ENCODE measurements at places on chromosomes 7 and 10.

- DNase-seq: no peak
Measured at GRCh38 chr7:24611130-24611529, 37.9 kb downstream of the PALS2 start.

DNA sequence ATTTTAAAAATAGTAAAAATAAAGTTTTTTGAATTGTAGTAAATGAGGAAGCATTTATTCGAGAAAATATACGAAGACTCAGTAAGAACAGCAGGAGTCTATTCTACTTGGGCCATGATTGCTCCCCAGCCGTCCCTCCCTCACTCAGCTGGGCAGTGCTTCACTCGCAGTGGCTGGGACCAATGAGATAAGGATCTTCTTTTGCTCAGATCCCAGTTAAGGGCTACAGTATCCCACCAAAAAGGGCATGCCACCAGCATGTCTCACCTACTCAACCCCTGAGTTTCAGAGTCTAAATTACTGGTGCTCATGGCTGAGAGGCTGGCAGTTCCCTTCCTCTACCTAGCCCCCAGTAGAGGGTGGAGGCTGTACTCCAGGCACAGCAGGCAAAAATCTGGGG is 455.7 kb upstream of the PFKP start:
- DNase-seq: no peak

GRCh38 chr7:713488-714230 is 12.8 kb upstream of the DNAAF5 start:
- DNase-seq: no peak

DNA sequence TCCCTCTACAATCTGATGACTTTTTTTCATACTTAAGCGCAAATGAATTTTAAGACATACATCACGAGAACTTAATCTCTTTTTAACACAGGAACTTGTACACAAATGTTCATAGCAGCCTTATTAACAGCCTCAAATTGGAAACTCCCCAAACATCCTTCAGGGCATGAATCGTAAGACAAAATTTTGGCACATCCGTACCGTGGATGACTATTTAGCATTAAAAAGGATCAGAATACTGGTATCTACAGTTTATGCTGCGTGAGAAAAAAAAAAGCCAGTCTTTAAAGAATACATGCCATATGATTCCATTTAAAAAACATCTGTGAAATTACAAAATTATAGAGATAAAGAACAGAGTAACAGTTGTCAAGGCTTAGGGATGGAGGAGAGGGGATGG is 46.8 kb downstream of the PDE1C start:
- no peak for DNase-seq

DNA sequence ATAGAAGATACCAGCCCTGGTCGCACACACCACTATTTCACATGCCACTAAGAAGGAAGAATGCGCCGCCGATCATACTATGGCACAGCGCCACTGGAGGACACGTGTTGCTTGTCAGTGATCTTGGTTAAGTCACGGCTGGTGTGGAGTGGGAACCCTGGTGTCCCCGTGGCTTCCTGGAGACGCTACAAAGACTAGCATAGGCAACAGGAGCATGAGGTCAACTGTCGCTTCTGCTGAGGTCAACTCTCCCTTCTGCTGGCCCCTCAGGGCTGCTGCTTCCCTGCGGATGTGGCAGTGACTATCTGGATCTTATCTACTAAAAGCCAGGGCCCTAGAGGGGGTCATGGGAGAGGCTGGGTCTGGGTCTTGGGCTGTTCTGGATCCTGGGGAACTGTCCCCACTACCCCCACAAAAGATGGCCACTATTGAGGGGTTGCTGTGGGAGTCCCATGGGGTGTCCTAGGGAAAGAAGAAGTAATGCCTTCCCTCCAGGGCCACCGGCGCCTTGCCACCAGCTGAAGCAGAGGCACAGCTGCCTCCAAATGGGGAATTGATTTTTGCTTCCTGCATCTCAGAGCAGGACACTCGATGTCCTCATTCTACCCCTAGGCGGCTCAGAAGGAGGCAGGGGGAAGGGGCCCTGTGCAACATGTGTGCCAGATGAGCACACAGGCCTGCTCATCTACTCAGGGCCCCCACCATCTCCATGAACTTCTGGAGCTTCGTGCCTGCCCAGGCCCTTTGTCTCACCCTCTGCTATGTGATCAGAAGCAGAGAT is 76.6 kb upstream of the PPIF start:
- DNase-seq: no peak

DNA sequence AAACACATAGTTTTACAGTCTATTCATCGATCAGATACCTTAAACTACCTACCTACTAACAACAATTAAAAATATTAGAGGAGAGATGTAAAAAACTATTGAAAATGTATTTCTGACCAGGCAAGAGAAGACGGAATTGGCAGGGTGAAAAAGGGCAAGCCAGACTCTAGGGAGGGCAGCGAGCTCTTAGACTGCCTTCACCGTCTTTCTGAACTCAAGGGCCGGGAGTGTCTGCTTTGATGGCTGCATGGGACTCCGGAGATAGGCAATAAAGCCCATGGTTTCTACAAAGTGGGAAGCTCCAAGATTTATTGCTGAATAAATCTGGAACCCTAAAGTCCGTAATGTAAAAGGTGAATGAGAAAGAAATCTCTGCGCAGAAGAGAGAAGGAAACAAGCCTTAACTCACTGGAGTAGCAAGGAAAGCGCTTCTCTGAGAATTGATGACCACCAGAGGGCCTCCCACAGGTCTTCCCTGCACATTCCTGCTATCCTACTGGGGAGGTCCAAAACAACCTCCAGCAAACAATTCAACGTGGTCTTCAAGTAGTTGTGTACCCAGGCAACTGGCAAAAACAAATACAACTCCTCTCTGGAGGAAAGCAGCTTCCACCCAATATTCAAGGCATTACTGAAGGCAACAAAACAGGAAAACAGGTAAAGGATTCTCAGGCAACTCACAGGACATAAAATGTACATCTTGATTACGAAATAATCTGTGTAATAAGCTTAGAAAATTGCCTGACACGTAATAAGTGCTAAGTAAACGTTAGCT is 181.3 kb downstream of the SDK1 start:
- DNase-seq: no peak

DNA sequence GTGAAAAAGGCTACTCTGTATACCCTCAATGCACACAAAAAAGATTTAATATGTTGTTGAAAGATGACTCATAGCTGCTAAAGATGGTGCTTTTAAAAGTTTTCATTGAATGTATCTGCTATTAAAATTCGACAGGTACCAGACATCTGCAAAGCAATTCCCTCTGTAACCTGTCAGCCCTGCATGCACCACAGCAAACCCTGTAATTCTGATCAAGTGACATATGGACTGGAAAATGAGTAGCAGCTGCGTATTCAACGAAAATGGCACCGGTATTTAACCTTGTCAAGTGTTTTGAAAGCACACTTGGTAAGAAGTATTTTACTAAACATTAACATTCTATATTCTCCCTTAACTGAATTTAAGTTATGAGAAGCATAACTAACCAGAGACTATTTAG is 58.2 kb upstream of the PTPRN2 start:
- no peak for DNase-seq

- no peak for DNase-seq
Measured at GRCh38 chr7:153370092-153370491, 610.5 kb downstream of the ACTR3B start.

DNA sequence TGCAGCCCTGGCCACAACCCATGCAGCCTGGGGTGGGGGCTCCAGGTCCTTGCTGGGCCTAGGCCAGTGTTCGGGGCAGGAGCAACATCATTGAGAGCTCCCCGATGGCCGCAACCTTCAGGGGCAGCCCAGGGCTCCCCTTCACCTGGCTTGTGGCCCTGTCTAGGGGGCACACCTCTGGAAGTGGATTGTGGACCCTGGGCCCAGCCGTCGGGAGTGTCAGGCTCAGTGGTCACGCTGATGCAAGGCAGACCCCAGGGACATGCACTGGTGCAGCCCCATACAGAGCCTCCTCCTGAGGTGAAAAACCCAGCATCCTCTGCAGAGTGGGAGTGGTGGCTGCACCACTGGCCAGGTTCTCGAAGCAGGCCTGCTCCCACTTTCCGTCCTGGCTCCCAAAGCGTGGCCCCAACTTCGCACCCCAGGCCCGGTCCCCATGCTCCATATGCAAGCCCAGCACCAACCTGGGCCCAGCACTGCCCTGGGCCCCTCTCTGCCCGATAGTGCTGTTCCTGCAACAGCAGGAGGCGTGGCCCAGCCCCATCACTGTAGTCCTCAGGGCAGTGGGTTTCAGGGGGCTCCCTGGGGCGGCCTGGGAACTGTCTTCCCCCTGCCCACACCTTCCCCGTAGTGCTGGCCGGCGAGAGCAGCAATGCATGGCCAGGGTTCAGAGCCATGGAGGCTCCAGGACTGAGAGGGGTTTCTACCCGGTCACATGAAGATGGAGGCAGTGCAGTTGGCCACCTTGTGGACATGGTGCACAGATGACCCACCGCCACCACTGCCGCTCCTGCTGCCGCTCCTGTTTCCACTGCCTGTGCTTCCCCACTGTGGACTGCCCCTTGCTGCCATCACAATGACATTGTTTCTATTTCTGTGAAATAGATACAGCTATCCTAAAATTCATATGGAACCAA is 303.9 kb upstream of the NRG3 start:
- no peak for DNase-seq

DNA sequence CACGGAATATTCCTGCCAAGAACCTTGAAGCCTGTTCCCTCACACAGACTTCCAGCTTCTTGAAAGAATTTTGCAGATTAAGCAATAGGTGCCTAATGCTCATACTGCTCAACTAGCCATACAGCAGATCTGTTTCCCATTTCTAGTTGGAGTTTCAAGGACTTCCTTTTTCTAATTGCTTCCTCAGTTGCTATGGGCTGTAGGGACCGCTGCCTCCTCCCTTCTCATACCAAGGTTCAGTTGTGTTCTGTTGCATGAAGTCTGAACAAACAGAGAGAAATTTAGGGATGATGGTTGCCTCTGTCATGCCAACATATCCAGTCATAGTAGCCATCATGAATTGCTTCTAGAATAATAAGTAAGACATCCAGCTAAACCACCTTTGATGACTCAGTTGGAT is 6.8 kb downstream of the ITGA8 start:
- DNase-seq: no peak

- no peak for DNase-seq
Measured at GRCh38 chr7:77796960-77797359, 1.3 kb downstream of the TMEM60 start.

GRCh38 chr10:89327803-89328441 is at the start of gene IFIT3:
Gene IFIT3, plus strand, starts transcription at chr10:89327997. Its CDS starts 77 bp downstream, at chr10:89328074.
- DNase-seq: no peak

GRCh38 chr7:150977382-150978125 is 567 bp downstream of the KCNH2 start:
- DNase-seq: no peak

GRCh38 chr10:109741712-109742111 is 181.6 kb downstream of the XPNPEP1 start:
- no peak for DNase-seq

GRCh38 chr7:157540606-157541294 is 203.9 kb downstream of the DNAJB6 start:
- no peak for DNase-seq
